NCI-H69 (cell line): ENCODE measurements at places on chromosomes 1 and 21.

- DNase-seq, result no peak
Observed at GRCh38 chr21:37686991-37687810, 229.1 kb downstream of the KCNJ6 start.

DNA sequence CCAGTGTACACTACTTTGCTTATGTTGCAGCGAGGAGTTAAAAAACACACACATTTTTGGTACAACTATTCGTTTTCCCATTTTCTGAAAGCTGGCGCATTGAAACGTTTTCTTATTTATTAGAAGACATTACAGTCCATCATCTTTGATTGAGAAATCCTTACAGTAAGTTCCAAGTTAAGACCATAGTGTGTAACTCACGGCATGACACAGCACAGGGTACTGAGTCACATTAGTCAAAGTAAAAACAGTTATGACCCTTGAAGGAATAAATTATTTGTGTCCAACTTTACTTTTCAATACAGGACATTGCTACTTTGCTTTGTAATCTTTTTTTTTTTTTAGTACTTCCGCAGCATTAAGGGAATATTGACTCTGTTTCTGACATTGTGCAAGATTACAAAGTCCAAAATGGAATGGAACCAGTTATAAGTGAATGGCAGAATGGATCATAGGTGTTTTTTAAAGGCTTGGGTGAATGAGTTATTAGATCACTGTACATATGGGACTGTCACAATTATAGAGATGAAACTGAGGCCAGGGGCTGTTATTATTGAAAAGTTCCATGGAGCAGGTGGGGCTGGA, 11.7 kb downstream of the PTGFRN start:
- no peak for DNase-seq

GRCh38 chr1:7294636-7295035, 476.5 kb upstream of the VAMP3 start:
- no peak for DNase-seq

DNA sequence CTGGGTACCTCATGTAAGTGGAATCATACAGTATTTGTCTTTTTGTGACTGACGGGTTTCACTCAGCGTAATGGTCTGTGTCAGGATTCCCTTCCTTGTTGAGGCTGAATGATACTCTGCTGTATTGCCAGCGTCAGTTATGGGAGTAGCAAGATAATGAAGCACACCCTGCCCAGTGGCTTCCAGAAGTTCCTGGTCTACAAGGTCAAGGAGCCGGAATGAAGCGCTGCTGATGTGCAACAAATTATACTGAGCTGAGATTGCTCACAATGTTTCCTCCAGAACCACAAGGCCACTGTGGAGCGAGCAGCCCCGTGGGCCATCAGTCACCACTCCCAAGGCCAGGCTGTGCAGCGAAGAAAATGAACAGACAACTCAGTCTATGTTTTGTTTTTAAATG, 24.0 kb upstream of the TDRD10 start:
- DNase-seq, result no peak

DNA sequence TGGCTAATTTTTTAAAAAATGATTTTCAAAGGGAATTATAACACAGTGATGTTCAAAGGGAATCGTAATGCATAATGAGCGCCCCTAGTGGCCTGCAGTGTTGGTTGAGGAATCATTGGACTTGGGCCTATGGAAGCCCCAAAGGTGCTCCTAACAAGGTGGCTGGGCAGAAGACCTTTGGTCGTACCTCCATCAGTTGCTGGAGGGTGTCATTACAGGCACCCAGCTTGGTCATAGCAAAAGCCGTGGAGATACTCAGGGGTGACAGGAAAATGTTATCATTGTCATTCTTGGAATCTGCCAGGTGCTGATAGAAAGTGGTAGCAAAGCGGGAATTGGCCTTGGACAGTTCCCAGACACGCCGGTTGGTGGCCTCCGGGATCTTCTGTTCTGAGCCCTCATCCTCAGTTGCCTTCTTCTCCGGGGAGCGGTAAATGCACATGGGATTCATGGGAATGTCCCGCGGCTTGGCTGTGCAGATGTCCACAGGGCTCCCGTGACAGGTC, 2.7 kb downstream of the SERPINC1 start:
- DNase-seq, result peak; percentile 56

DNA sequence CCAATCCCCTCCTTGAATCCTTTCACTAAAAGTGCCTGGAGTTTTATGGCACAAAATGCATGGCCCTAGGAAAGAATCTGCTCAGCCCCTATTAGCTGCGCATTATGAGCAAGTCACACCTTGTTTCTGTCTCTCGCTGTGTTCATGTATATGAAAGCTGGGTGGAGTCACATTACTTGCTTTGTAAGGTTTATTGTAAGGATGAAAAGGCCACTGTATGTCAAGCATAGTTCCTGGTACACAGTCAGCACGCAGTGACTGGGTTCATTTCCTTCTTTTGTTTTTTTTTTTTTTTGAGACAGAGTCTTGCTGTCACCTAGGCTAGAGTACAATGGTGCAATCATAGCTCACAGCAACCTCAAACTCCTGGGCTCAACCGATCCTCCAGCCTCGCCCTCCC, 6.7 kb upstream of the SLC9A1 start:
- DNase-seq, result peak; percentile 85

GRCh38 chr1:20883766-20884165, 96.7 kb upstream of the HP1BP3 start:
- no peak for DNase-seq

- DNase-seq, result no peak
Observed at GRCh38 chr1:45924736-45925135, 121.3 kb downstream of the MAST2 start.

DNA sequence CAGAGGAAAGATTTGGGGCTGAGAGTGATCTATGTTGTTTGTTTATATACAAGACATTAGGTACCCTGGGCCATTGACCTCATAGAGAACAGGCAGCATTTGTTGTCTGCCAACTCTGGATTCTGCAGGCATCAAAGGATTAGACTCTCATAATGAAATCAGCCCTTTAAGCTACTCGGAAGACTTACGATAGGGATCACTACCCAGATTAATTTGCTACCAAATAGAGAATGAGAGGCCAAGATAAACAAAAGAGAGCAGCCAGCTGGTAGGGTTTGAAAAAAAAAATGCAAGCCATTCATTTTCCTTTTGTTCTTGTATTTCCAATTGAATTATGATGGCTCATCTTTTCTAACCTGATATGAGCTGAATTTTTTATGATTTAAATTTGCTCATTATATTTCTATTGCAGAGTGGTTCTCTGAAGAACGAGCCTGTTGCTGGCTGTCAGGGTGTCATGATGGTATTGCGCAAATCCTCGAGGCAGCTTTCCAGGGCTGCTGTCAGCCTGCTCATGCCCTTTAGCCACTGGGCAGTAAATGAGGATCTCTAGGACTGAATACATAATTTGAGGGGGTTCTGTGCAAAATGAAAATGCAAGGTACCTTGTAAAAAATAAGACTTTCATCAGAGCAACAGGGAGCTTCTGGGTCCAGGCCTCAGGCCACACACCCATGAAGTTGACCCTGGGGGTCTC, 116.4 kb upstream of the KCNJ15 start:
- peak; percentile 95 for DNase-seq

GRCh38 chr21:31198575-31198974, 145.5 kb downstream of the TIAM1 start:
- DNase-seq, result peak; percentile 71

- peak; percentile 40 for DNase-seq
Observed at GRCh38 chr1:212920896-212921295, 29.4 kb upstream of the VASH2 start.

GRCh38 chr1:160429125-160429561, 28.8 kb downstream of the VANGL2 start:
- DNase-seq, result no peak

GRCh38 chr1:1310109-1310385, 1.6 kb downstream of the PUSL1 start:
- no peak for DNase-seq

- DNase-seq, result peak; percentile 60
Observed at GRCh38 chr1:43506233-43506632, 24.4 kb upstream of the PTPRF start.

DNA sequence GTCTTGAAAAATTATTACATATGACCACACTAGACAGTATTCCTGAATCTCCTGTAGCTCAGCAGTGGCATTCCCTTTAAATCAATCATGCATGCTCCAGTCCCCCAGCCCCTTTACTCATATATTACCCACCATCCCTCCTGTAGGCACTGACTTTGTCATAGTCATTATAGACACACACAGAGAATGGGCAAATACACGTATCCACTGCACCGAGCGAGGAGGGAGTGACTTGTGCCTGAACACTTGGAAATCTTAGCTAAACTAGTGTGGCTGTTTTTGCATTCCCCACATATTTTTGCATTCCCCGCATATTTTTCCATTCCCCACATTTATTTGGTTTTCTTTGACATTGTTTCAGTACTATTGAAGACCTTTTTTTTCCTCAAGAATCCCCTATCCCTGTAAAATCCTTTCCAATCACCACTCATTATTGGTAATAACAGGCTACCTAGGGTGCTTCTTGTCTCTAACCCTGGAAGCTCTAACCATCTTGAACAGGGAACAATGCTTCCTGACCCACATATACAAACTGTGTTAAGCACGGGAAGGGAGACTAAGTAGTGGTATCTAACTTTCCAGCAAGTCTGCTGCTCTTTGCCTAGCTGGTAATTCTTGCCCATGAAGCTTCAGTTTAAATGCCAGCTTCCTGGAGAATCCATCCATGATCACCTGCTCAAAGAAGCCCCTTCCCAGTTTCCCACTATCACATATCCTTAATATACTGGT, 534.4 kb upstream of the CAMK1G start:
- DNase-seq, result no peak

- DNase-seq, result no peak
Observed at GRCh38 chr1:101360506-101360905, 123.7 kb downstream of the S1PR1 start.

DNA sequence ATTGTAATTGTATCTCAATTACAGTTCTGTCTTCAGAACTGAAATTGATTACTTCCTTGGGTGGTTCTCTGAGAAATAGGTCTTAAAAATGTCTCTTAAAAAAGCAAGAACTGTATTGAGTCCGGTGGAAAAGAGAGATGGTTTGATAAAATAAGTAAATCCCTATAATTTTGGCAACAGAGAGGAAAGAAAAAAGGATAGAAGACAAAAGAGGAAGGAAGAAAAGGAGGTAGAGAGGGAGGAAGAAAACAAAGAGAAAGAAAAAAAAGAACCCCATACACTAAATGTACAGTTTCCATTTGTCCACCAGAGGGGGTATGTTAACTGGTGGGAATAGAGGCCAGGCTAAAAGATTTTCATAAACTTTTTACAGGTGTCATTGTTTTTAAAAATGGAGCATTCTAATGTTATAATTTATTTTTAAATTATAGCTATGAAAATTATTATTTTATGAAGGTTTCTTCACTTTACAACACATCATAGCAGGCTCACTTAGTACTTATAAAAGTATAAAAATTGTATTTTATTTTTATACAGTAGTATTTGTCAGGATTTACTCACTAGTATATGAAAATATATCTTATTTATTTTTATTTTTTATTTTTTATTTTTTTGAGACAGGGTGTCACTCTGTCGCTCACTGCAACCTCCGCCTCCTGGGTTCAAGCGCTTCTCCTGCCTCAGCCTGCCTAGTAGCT, 2.1 kb upstream of the UBE2T start:
- peak; percentile 88 for DNase-seq

- peak; percentile 19 for DNase-seq
Observed at GRCh38 chr1:161816201-161816600, 50.1 kb downstream of the ATF6 start.

- no peak for DNase-seq
Observed at GRCh38 chr1:109787211-109787844, 23.6 kb upstream of the EPS8L3 start.

DNA sequence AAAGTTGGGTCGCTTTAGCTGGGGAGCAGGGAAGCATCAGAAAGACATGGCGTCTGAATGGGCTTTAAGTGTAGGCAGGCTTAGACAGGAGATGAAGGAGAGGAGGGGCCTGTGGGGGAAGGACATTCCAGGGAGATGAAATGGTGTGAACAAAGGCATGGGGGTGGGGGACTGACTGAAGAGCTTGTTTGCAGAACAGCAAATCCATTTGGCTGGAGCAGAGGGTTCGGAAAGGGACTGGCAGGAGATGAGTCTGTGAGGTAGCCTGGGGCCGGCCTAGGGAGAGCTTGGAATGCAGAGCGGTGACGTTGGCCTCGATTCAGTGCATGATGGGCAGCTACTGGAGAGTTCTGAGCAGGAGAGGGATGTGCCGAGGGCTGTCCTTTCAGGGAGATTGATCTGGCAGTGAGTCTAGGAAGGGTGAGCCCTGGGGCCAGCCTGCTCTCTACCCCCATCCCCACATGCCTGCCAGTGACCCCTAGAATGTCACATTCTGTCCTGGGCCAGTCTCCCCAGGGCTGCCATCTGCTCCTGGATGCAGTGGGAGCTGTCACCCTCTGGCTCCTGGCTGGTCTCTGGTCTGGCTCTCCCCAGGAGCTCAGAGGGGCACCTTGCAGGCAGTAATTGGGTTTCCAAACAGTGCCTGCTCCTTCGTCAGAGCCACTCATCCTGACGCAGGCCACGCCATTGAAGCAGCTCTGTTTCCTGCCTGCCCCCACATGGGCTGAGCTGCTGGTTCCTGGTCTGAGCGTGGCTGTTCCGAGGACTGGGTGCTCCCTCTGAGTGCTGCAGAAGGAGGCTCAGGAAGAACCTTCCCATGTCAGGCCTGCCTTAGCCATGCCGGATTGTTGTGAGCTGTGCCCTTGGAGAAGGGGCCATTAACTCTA, 22.3 kb upstream of the TMEM222 start:
- peak; percentile 58 for DNase-seq

DNA sequence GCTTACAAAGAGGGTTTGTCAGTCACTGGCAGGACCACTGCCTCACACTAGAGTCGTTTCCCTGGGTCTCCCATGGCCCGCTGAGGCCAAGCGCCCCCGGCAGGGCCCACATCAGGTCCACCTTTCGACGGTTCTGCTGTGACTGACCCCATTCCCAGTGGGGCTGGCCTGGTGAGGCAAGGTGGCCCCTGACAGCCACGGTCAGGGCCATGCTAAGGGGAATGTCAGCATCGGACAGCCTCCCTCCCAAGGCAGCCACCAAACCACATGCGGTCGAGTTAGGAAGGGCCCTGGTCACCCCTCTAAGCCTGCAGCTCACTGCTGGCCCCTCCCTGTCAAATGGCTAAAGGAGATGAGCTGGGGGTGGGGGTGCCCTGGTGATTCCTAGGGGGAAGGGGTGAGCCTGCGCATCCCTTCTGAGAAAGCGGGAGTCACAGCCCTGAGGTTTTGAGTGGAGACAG, 2.9 kb upstream of the KIF17 start:
- DNase-seq, result no peak

DNA sequence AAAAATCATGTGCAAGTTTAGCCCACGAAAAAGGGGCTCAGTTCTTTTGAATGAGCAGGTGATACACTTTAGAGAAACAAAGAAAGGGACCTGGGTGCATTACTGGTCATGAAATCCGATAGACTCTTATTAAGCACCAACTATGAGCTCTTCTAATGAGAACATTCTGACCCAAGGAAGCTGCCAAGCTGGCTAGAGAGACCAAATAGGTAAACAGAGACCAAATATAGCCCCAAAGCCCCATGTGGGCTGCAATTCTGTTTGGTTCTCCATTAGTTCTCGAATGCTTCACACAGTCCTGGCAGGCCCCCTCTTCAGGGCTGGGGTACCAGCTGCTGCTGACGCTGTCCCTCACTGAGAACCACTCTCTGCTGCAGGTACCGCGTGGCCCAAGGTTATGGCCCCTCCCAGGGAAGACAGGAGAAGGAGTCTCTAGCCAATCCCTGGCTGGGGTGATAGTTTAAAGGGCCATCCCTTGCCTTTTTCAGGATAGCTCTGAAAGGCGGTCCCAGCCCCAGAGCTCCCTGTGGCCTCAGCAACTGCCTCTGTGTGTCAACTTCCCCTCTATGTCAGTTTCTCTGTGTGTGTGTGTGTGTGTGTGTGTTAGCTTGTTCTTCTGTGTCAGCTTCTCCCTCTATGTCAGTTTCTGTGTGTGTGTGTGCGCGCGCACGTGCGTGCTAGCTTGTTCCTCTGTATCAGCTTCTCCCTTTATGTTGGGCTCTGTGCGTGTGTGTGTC, 7.1 kb upstream of the UBXN10 start:
- no peak for DNase-seq
